NCI-H1694 treated with DMSO at 0.1 percent for 48 hours (cell line): ENCODE measurements at places on chromosomes 16 and 17.

DNA sequence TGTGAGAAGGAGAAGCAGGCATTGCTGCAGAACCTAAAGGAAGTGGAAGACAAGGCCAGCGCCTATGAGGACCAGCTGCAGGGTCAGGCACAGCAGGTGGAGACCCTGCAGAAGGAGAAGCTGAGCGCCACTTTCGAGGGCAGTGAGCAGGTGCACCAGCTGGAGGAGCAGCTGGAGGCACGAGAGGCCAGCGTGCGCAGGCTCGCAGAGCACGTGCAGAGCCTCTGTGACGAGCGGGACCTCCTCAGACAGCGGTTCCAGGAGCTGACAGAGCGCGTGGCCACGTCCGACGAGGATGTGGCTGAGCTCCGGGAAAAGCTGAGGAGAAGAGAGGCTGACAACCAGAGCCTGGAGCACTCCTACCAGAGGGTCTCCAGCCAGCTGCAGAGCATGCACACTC, 41.5 kb downstream of the PLD6 start:
- DNase-seq = no peak

GRCh38 chr17:81578038-81578441, 25.9 kb upstream of the FAAP100 start:
- DNase-seq = no peak

GRCh38 chr17:51736356-51736755, 422.2 kb downstream of the CA10 start:
- DNase-seq = no peak

GRCh38 chr17:76869496-76870376, 1.5 kb downstream of the MGAT5B start:
- peak; percentile 25 for DNase-seq

DNA sequence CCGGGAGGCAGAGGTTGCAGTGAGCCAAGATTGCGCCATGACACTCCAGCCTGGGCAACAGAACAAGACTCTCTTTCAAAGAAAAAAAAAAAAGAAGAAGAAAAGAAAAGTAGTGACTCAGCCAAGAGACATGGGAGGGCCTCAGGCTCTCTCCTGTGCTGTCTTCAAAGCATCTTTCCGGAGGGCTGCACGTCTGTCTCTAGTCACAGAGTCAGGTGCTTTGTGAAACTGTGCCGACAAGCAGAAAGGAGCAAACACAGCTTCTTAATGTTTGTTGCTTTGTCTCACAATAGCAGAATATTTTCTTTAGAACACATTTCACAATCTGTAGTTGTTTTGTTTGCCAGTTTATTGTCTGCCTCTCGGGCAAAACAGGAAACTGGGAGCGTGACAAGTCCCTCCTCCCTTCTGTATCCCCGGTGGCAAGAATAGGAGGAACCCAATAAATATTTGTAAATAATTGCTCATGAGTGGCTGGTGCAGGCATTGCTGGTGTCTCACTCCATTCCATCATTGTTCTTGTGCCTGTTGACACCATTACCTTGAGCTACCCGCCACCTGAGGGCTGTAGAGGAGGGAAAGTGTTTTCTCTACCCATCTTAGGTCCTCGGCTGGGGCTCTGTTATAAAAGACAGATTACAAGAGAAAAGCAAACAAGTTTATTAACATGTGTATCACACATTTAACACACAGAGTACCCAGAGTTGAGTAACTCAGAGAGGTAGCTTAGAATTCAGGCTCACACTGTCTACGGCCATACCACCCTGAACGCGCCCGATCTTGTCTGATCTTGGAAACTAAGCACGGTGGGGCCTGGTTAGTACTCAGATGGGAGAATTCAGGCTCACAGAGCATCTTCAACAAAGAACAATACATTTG, 5.5 kb downstream of the GAST start:
- no peak for DNase-seq

- DNase-seq = no peak
Measured at GRCh38 chr17:78127239-78127887, 1.2 kb downstream of the TMC6 start.

DNA sequence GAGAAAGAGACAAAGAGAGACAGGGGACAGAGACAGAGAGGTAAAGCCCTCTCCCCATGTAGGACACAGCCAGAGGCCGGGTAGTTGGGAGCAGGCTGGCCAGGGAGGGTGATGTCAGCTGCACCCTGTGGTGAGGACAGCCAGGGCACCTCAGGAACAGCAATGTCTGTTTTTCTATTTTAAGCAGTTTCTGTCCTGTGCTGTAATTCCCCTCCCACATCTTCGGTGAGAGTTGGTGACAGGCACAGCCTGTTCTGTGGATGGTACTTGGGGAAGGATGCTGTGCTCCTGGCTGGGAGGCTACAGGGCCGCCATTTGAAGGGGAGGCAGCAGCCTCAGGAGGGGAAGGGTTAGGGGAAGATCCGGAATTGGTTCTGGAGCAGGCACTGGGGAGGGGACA, 163.5 kb downstream of the SDK2 start:
- peak; percentile 22 for DNase-seq

DNA sequence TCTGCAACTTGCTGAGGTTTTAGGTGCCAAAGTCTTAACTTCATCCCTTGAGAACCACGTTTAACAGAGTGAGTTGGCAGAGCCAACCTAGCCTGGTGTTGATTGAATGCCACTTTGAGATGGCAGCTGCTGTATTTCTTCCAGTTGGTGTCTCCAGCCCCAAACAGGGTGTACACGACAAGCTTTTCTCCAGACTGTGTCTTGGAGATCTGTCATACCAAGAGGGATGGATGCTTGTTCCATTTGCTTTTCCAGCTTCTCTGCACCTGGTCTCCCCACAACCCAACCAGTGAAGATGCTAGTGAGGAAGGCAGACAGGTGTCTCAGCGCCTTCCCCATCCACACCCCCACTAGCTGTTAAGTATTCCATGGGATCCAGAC, 141.1 kb upstream of the HS3ST2 start:
- no peak for DNase-seq

DNA sequence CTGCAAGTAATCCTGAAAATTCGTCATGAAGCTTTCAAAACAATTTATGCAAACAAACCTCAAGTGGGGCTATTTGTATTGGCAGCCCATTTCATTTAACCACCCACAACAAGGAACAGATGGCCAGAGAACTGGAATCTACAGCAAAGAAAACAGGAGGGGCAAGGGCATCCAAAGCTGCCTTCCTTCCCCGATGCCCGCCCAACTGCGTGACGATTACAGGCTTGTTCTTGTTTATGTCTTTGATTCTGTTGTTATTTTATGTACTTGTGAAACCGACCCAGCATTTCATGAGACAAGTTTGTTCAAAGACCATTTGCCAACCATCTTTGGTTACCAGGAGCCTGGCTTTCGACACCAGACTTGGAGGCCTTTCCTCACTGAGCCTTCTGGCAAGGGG, 59.1 kb upstream of the IRX6 start:
- no peak for DNase-seq

- DNase-seq = peak; percentile 14
Measured at GRCh38 chr17:30344283-30345088, 10.6 kb upstream of the TMIGD1 start.

DNA sequence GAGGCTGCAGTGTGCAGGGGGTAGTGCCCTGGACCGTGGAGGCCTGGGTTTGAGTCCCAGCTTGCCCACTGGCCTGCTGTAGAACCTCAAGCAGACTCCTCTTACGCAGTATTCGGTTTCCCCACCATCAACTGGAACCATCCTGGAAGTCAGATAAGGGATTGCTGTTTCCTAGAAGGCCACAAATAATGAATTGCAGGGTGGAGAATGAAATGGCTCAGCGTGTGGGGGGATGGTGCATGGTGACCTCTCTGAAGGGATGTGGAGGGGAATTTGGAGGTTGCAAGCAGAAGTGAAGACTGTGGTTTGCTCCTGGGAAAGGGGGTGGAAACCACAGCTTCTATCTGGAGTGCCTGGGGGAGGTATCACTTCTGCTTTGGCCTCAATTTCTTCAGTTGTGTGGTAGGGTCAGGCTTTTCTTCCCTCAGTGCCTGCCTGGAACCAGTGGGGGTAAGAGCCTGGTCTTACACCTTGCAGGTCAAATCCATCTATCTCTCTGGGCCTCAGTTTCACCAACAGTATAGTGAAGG, 1.7 kb downstream of the ADGRG5 start:
- no peak for DNase-seq

- DNase-seq = no peak
Measured at GRCh38 chr16:89052890-89053724, 40.5 kb upstream of the ACSF3 start.

DNA sequence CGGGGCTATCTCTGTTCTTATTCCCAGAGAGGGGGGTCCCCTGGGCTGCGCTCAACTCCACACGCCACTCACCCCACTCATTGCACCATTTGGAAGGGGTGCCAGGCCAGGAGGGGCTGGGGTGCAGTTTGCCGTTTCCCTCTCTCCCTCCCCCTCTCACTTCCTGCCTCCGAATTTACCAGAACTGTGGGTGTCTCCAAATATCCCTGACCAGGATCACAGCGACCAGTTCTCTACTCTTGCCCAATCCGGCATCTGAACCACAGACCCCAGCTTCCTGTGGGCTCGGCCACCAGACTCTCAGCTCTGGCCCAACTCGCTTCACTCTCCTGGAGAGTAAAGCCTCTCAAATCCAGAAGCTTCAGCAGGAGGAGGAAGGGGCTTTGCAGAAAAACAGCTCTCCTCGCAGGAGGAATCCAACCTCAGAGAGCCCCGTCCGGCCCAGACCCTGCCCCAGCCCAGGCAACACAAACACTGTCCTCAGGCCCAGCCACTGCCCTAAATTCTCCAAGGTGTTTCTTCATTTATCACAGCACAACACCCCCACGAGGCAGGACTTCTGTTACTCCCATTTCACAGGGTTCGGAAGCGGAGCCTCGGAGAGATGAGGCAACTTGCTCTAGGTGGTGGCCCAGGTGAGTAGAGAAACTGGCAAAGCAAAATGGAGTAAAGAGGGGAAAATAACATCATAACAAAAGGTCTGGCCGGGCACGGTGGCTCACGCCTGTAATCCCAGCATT, 423 bp upstream of the ASGR2 start:
- no peak for DNase-seq

DNA sequence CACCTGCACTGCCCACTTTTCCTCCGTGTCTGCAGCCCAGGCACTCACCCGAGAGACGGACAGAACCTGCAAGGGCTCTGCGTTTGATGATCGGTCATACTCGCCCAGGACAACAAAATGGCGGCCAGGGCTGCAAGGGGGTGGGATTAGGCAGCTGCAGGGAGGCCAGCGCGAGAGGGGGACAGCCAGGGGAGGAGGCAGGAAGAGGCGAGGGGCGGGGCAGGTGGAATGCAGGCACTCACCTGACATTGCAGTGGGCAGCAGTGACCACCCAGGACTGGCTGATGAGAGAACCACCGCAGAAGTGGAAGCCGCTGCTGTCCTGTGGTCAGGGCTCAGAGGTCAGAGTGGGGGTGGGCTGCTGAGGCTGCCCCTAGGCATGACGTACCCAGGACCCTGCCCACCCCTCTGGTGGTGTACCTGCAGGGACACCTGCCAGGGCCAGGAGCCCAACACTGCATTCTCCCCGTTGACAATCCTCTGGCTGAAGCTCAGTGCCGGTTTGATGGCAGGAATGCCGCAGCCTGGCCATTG, 917 bp downstream of the CTRL start:
- no peak for DNase-seq

GRCh38 chr16:66538910-66539309, 11.0 kb downstream of the TK2 start:
- DNase-seq = no peak

DNA sequence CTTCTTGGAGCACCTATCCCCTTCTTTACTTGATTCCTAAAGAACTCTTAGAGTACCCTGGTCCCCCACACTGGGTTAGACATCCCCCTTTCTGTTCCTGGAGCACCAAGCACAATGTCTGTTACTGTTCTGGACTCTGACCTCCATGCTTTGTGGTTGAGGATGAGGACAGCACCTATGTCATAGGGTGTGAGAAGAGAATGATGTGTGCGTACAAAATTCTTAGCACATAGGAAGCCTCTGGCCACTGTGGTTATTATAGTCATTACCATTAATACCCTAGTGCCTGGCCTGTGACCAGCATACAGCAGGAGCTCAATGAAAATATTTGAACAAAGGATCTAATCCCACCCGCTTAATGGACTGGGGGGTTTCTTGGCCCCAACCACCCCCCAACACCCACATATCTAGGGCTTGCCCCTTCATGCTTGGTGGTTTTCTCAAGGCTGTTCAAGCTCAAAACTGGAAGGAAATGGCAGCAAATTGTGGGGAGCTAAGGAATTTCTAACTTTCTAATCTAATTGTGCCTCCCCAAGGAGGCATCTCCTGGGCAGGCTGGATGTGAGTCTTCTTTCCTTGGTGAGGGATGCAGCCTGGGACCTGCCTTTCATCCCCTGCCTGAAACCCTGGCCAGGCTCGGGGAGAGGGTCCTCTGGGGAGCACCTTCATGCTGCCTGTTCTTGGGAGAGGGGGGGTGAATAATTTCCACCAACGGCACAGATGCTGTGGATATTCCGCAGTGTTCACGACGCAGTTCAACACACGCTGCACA, 1.5 kb upstream of the CMIP start:
- no peak for DNase-seq

GRCh38 chr16:27634779-27635178, 84.8 kb downstream of the KATNIP start:
- DNase-seq = no peak

- no peak for DNase-seq
Measured at GRCh38 chr17:7557147-7557764, 1.3 kb upstream of the TNFSF13 start.

DNA sequence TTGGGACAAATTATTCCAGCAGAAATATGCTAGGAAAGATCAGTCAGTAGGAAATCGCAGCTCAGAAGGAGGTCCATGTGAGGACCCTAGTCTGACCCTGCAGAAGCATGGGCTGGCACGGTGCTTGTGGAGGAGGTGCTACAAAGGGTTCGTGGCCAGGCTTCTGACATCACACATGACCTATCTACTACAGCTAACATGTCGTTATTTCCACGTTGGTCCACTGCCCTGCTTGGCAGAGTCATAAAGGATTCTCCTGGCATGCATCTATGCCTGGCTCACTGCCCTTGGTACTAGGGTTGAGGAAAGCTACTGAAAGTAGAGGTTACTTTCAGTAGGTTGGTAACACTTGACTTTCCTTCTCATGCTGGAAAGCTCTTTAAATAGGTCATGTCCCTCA, 118.1 kb upstream of the SHISA6 start:
- DNase-seq = no peak

DNA sequence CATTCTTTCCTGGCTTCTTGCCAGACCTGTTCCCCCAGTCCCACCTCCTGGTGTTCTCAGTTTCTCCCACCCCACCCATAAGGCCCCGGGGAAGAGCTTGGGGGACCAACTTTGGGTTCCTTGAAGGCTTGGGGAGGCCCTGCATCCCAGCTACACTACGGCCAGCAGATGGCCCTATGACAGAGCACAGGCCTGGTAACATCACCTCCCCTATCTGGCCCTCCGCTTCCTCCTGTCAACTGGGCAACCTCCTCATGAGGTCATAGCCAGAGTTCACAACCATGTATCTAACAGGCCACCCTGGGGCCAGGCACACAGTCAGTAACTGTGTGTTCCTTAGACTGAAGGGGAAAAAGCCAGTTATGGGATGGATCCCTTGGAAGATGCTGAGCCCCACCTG, 31.4 kb downstream of the MYO15A start:
- no peak for DNase-seq

DNA sequence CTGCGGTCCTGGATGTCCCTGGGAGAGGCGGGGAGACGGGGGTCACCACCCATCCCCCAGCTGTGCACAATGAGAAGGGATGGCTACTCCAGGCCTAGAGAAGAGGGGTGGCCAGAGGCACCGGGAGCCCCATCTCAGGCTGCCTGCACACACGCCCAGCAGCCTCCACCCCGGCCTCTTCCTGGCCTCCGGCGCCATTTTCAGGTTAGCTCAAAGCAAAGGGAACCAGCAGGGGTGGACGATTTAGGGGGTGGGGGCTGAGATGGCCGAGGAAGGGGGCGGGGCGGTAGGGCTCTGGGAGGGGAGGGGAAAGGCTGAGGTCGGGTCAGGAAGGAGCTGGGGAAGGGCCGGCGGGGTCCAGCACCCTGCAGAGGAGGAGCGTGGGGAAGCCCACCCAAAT, 42.8 kb downstream of the SRCIN1 start:
- DNase-seq = no peak
